Stimulated activated CD4-positive, alpha-beta T cell treated with anti-CD3 and anti-CD28 coated beads, Interleukin-15, amount 100 ng/mL, for 48 hours (primary cell): ENCODE measurements at places on chromosomes 1 and 21.

- DNase-seq: no peak
Measured at GRCh38 chr1:64861611-64862010, 104.7 kb downstream of the JAK1 start.

- no peak for DNase-seq
Measured at GRCh38 chr21:40595806-40596205, 251.2 kb downstream of the DSCAM start.

DNA sequence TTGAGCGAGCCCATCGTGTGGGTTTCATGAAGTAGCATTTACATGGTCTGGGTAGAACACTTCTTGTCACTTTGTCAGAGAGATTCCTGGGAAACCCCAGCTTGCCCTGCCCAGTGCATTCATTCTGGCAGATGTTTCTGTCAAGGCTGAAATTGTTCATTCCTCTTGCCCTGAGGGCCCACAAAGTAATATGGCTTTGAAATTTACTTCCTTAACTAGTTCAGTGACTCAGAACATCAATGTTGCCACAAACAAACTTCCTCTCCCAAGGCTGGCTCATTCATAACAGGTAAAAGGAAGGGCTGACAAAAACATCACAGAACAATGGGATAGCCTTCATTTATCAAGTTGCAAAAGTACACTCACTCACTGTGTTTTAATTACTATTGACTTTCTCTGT lies 5.0 kb upstream of the KIAA0040 start:
- DNase-seq: no peak

DNA sequence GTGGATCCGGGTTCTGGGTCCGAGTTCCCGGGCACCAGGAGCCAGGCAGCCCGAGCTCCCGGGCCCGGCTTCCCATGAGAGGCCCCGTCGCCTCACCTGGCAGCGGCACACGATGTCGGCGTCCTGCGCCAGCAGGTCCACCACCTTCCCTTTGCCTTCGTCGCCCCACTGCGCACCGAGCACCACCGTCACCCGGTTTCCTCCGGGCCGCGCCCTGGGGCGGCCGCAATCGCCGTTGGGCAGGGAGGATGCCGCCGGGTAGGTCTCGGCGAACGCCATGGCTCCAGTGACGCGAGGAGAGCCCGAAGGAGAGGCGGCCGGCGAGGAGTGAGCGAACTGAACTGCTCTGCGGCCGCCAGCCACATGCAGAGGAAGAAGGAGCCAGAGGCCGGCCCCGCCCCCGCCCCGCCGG lies at the start of gene ADSS2:
TSS of gene ADSS2 (minus strand) at position 371 of the 412 bp plus-strand sequence. CDS start at position 279, 92 bp downstream.
- no peak for DNase-seq

- DNase-seq: no peak
Measured at GRCh38 chr1:114209971-114210370, 56.3 kb upstream of the SYT6 start.

- DNase-seq: no peak
Measured at GRCh38 chr1:30663596-30664091, 59.7 kb downstream of the MATN1 start.

DNA sequence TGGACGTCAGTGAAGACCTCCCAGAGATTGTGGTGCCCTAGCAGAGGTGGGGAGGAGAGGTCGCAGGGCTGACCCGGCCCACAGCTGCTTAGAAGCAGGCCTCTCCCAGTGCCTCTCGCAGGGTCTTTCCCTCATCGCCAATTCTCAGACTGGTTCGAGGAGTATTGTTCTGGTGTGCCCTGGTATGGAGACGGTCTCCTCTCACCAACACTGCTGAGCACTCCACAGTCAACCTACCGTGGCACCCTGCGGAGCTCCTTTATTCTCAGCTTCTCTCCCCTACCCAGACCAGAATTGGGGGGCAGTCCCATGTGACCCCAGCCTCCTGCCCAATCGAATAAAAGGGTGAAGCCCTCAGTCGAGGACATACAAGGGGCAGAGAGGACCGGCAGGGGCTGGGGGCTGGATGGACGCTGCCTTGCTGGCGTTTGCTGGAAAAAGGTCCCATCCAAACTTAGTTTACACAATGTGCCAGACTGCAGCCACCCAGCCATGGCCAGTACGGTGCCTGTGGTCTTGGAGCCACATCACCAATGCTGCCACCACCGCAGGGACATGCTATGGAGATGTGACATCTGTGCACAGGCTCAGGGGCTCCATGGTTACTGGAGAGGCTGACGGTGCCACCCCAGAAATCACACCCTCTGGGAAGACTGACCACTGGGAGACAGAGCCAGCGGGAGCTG lies 80.8 kb downstream of the STUM start:
- no peak for DNase-seq
